ENCODE measurements at places on chromosomes 11 and 22. TPM values are rescaled to one million over a fixed set of nuclear protein-coding genes. Genes with fewer than 3 reads are reported as not detected.
A peak's percentile ranks its signal among the peaks of the same experiment; 100 is the strongest.

OR5P2 gene
- not detected for total RNA-seq

SLC17A6 gene
- not detected for total RNA-seq

- H3K4me1 ChIP-seq, result peaks cover 27% of the 10 kb centered on the region
- H3K27me3 ChIP-seq, result no peaks in the 10 kb centered on the region
- peak overlapping the region; percentile 81 for H3K27ac ChIP-seq
- H3K4me3 ChIP-seq, result peak overlapping the region; percentile 48
- DNase-seq, result peak; percentile 66
These were observed 75.4 kb downstream of the SWAP70 start for GRCh38 chr11:9739123-9739900.

GRCh38 chr11:32573228-32573627 lies 10.4 kb upstream of the EIF3M start:
- H3K4me3 ChIP-seq, result no peak overlapping the region
- peaks cover 5% of the 10 kb centered on the region for H3K4me1 ChIP-seq
- no peaks in the 10 kb centered on the region for H3K36me3 ChIP-seq
- H3K27ac ChIP-seq, result no peak overlapping the region
- H3K27me3 ChIP-seq, result peaks cover under 1% of the 10 kb centered on the region

GRCh38 chr11:133832991-133833897 lies 12.1 kb downstream of the SPATA19 start:
- no peak for DNase-seq
- no peak overlapping the region for H3K27ac ChIP-seq
- peaks cover 4% of the 10 kb centered on the region for H3K4me1 ChIP-seq
- no peaks in the 10 kb centered on the region for H3K27me3 ChIP-seq
- no peak overlapping the region for H3K4me3 ChIP-seq

DNA sequence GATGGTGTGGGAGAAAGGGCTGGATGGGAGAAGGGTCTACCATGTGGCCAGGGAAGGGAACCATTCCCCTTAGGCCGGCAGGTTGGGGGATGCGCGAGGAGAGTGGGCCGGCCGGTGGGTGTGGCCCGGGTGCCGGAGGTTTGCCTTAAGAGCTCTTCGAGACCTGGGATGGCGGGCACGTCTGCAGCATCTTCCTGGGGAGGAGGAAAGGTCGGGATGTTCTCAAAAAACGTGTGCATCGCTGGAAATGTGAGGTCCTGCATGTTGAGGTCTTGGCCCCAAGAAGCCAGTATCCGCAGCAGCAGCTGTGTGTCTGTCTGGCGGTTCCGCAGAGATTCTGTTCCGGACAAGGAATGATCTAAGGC lies 1.4 kb downstream of the NAV2 start:
- peaks cover 21% of the 10 kb centered on the region for H3K4me1 ChIP-seq
- H3K27me3 ChIP-seq, result peaks cover 67% of the 10 kb centered on the region
- no peak for DNase-seq
- peaks cover 2% of the 10 kb centered on the region for H3K36me3 ChIP-seq
- H3K27ac ChIP-seq, result no peak overlapping the region

Measured in activated CD4-positive, alpha-beta T cell treated with anti-CD3 and anti-CD28 coated beads, Interleukin-2, amount 10 ng/mL, durations not matched to agents 24 days and 14 days (primary cell).